GM20000 (cell line): ENCODE measurements at places on chromosomes 1 and 21.

DNA sequence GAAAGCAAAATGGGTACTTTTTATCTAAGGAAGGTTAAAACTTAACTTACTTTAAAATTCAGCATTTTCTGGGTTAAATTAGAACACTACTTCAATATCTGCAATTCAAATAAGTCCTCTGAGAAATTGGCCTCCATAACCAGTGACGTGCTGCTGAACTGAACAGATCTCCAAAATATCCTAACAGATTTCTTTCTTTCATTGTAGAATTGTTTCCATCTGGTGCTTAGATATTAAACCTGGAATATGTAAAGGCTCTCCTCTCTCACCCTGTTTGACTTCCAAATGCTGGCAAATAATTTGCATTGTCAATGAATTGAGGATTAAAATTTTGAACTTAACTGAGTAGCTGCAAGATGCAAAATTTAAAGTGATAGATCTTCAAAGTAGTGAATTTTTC is 316.9 kb upstream of the CXADR start:
- no peak for DNase-seq

- DNase-seq: no peak
Measured at GRCh38 chr1:8674481-8674880, 143.0 kb downstream of the RERE start.

DNA sequence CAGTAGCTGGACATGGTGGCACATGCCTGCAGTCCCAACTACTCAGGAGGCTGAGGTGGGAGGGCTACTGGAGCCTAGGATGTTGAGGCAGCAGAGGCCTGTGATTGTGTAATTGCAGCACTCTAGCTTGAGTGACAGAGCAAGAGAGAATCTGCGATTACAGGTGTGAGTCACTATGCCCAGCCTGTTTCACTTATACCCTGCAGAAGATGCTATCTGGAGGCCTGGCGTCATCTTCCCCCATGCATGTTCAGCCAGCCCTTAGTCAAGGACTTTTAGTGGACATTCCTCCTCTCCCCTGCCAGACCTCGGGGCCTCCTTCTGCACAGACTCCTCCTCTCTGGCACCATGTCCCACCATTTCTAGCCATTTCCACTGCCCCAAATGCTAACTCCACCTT is 36.3 kb upstream of the RCC2 start:
- DNase-seq: no peak

- no peak for DNase-seq
Measured at GRCh38 chr1:71311376-71311775, 230.5 kb upstream of the ZRANB2 start.

GRCh38 chr1:220084460-220084859 is 5.1 kb downstream of the BPNT1 start:
- no peak for DNase-seq

- no peak for DNase-seq
Measured at GRCh38 chr1:220828179-220828490, 41.4 kb downstream of the MTARC1 start.

DNA sequence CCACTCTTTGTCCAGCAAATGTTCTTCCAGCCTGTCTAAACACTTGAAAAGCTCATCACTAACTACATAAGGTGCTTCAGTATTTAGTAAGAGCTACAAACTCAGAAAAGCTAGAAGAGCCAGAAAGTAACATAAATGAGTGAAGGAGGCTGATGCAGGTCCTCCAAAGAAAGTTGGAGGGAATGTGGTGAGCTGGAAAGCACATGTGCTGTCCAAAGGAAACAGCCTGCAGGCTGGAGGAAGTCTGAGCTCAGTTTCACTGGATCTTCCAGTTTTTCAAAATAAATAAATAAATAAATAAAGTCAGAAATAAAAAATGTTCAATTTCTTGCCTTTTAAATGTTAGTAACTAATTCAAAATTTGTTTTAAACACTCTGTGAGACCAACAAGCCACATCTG is 25.5 kb downstream of the ZC3H11B start:
- no peak for DNase-seq

DNA sequence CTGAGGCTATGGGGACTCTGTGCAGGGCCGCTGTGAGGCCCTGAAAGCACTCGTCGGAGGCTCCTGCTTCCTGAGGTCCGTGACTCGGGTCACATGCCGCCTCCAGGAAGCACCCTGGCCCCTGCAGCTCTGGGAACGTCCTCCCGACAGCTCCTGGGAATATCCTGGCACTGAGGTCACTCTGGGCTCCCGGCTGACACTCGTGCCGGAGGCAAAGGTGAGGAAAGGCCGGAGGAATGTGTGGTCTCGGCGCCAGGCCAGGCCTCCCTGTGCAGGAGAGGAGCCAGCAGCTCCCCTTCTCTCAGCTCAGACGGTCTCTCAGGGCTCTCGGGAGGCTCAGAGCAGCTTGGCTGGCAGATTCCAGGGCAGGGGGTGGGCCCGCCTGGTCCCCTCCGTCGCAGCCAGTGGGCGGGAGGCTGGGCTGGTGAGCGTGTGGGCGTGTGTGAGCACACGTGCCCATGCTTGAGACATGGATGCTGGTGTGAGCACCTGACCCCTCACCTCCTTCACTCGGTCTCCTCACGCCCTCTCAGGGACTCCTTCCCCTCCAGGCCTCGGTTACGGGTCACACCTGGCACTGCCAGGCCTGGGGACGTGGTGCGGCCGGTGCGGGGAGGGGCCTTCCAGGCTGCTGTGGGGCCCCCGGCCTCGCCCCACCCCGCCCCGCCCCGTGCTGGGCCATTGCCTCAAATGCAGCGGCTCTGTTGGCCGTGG is 5.5 kb upstream of the RNF223 start:
- DNase-seq: peak; percentile 82

DNA sequence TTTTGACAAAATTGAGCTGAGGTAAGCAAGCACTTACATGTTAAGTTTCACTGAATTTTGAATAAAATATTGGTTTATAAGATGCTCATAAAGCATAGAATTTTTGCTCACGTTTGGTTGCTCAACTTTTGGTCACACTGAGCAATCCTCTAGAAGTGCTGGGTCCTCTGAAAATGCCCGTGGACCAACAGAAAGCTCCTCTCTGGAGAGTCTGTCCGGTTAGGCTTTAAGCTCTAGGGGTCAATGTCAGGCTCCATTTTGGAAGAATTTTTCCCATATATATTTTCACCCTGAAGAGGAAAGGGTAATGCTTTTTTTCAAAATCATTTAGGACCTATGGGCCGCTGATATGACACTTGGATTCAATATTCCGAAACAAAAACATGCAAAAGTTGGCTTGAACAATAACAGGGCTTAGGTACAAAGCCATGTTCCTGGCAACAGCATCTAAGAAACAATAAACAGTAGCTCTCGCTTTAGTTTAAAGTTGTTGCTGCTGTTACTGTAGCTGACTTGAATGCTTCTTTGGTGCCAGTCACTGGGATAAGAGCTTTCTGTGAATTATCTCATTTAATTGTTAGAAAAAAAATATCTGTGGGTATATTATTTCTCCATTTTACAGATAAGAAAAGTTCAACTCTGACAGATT is 131.7 kb upstream of the ESRRG start:
- DNase-seq: no peak

DNA sequence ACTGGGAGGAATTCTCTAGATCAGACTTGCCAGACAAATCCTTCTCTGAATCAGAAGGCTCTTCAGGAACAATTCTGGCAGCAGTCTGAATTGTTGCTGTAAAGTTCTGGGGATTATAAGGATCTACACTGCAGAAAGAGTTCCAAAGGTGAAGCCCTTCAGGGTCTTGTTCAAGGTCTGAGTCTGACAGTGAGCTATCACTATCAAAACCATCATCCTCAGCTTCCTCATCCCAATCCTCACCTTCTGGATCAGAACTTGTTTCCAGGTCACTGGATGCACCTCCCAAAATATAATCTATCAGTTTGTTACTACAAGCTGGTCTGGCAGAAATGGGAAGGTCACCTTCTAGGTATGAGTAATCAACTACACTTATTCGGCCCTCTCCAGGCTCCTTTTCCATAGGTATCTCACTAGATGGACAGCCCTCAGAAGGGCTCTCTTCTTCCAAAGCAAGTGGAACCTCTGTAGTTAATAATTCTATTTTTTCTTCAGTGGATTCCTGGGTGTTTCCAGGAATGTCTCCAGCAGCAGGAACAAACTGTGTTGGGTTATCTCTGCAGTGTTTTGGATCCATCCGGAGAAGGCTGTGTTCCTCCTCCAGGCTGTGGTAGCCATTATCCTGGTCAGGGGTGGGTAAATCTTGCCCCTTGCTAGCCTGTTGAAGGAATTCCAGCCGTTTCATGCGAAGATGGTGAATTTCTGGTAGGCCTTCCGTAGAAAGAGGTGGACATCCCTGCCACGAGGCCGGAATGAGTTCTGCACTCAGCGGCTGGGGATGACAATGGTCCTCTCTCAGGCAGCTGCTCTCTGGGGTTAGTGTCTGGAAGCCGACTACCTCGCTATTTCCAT is 1.6 kb downstream of the PPP1R15B start:
- DNase-seq: no peak

- peak; percentile 71 for DNase-seq
Measured at GRCh38 chr1:246497331-246497915, 9.7 kb downstream of the SMYD3 start.

GRCh38 chr1:98402860-98403259 is 258.7 kb upstream of the SNX7 start:
- DNase-seq: no peak

- DNase-seq: no peak
Measured at GRCh38 chr1:241765390-241765789, 82.6 kb upstream of the EXO1 start.
